Activated T-cell treated with anti-CD3 and anti-CD28 coated beads for 48 hours (primary cell): ENCODE measurements at places on chromosomes 7 and 10.

DNA sequence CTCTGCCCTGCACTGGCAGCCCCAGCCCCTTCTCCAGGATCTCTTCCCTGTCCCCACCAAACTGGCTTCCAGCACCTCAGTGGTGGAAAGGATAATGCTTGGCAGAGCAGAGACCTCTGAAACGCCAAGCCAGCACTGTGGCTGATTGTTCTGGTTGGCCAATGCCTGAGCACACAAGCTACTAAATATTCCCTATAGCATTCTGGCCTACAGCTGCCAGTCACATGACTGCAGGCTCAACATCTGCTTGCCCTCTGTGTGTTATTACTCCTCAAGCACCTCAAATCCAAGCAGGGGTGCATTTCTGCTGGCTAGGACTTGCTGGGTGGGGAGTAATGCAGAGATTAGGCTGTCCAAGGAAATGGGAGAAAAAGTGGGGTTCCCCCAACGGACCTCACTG, 6.1 kb downstream of the TBATA start:
- no peak for DNase-seq

- DNase-seq: no peak
Observed at GRCh38 chr7:11570922-11571550, 261.0 kb downstream of the THSD7A start.

GRCh38 chr7:93119191-93119905, 1.6 kb upstream of the SAMD9 start:
- DNase-seq: no peak

GRCh38 chr7:74467876-74468275, 14.2 kb downstream of the GTF2IRD1 start:
- DNase-seq: no peak

DNA sequence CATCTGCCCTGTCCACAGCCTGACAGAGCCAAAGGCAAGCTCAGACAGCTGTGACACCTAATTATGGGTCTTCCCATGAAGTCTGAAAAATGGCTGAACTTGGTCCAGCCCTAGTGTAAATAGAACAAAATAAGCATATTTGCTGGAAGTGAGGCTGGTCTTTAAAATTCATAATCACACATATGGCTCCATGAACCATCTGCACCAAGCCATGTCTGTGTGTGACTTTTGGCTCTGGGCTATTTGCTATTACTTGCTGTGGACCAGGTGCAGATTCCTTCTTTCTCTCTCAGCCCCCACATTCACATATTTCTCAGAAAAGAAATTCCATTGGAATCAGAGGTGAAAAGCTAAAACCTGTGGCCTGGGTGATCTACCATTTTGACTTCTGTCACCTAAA, 175.9 kb downstream of the PDE1C start:
- DNase-seq: no peak

- no peak for DNase-seq
Observed at GRCh38 chr10:61063034-61063433, 119.0 kb upstream of the RHOBTB1 start.

DNA sequence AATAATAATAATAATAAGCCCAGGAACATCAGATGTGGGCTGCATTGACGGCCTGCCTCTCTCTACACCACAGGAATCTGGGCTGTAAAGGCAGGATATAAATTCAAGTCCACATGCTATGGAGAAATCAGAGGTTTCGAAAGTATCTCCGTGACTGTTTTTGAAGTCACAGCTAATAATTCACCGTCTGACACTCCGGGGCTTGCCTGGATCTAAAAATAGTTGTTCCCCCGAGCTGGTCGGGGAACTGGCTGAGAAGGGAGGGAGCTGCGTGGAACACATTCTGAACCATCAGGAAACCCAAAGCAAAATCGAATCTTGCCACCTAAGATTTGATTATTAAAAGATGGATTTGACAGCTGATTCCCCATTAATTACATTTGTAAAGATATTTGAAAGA, 35.4 kb downstream of the KLF6 start:
- DNase-seq: no peak

DNA sequence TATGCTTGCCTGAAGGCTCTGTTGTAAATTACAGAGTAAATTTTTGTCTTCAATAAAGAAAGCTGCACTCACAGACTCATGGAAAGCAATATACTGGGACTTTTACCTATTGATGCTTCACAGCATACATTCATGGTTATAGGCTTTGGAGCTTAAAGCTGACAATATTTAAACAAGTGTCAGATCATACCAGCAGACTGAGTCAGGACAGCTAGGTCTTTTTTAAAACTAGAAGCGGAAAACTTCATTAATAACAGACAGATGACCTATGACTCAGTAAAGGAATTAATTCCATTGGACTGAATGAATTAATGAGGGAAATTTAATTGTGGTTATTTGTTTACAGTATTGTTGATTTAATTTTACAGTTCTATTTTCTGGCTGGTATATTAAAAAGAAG, 165.8 kb upstream of the DGKB start:
- no peak for DNase-seq

DNA sequence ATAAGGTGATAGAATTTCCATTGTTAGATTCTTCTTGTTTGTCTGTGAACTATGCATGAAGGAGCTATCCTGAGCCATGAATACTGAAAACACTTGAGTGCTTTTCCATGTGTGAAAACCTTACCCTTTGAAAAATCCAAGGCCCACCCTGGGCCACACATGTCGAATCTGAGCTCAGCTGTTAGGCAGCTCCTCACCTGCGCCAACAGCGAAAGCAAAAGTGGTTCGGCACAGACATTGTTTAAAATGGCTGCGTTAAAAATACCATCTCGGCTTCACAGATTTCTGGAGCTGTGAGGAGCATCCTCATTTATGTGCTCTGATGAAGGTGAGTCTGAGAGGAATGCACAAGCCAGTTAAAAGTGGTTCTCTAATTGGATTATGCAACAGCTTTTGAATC, 137.7 kb downstream of the NEUROD6 start:
- DNase-seq: no peak

DNA sequence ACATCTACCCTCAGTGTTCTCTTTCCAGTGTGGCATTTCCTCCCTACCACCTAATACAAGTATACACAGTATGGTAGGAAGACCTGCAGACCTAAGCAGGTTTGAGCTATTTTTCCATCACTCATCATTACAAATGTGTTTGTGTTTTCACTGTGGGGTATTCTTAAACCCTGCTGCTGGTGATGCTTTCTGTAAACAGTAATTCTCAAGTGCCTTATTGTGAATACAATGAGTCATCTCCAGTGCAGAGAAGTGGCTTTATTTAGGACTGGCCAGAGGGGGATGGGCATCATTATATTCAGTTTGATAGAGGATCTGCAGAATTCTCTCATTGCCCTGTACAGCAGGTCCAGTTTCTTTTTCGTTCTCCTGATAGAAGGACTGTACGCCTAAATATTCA, 63.7 kb downstream of the GRM8 start:
- no peak for DNase-seq

DNA sequence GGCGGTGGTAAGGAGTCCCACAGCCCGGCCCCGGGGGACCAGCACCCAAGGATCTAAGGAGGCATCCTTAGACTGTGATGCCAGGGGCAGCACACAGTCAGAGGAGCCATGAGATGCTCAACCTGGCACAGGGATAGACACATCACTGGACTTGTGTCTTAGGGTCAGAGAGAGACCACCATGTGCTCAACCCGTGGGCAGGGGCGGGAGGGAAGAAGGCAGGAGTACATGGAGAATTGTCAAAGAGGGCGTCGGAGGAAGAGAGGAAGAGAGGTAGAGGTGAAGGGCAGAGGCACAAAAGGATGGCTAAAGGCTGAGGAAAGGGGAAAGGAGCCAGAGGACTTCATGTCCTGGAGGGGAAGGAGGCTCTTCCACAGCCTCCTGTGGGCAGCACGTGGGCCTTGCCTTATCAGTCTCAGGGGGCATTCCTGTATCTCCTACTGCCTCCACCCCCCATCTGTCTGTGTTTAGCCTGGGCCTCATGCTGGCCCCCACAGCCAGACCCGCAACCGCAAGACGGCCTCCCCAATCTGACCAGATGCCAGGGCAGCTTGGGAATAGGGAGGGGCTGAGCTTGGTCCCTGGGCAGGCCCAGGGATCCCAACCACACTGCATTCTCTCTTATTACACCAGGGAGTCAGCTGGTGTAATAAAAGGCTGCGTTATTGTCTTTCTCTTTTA, 2.2 kb downstream of the ADCY1 start:
- no peak for DNase-seq

GRCh38 chr10:119665901-119666708, 14.9 kb downstream of the BAG3 start:
- no peak for DNase-seq

- no peak for DNase-seq
Observed at GRCh38 chr7:6536262-6537260, 14.7 kb downstream of the GRID2IP start.

DNA sequence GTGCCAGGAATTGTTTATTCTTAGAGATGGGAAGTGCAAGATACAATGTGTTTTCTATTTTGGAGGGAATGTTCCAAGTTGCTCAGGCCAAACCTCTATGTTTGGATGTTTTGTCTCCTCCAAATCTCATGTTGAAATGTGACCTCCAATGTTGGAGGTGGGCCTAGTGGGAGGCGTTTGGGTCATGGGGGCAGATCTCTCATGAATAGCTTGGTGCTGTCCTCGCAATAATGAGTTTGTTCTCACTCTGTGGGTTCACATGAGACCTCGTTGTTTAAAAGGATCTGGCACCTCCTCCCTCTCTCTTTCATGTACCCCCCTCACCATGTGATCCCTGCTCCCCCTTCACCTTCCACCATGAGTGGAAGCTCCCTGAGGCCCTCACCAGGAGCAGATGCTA, 8.3 kb upstream of the GDF10 start:
- DNase-seq: no peak

GRCh38 chr7:16710651-16711050, 42.9 kb upstream of the TSPAN13 start:
- DNase-seq: no peak

DNA sequence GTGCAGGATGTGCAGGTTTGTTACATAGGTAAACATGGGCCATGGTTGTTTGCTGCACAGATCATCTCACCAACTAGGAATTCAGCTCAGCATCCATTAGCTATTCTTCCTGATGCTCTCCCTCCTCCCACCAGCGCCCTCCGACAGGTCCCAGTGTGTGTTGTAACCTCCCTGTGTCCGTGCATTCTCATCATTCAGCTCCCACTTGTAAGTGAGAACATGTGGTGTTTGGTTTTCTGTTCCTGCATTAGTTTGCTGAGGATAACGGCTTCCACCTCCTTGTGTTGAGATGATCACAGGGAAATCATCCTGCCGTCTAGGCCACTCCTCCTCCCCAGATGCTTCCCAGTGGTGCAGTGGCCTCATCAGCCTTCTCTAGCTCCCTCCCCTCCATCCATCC, 261.6 kb upstream of the GALNT17 start:
- DNase-seq: no peak

- no peak for DNase-seq
Observed at GRCh38 chr7:23383225-23383624, 84.1 kb downstream of the MALSU1 start.

DNA sequence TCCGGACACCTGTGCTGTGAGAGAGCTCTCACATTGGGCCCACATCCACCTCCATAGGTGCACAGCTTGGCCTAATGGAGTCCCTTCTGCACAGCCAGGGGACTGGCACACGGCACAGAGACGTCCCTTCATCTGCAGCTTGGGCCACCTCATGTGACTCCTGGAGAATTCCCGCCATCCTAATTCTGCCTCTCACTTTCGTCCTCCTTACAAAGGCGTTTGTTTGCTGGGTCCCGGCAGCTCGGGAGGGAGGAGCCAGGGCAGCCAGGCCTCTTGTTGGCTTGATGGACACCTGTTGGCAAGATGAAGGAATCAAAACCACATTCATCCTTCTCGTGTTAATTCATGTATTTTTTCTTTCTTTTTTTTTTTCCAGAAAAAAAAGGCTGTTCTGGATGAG, 30.7 kb upstream of the TTYH3 start:
- no peak for DNase-seq

GRCh38 chr7:118731854-118732253, 507.4 kb downstream of the ANKRD7 start:
- DNase-seq: no peak

- DNase-seq: no peak
Observed at GRCh38 chr10:120978589-120979252, 127.6 kb downstream of the WDR11 start.

- DNase-seq: no peak
Observed at GRCh38 chr7:28123752-28124151, 56.8 kb downstream of the JAZF1 start.

DNA sequence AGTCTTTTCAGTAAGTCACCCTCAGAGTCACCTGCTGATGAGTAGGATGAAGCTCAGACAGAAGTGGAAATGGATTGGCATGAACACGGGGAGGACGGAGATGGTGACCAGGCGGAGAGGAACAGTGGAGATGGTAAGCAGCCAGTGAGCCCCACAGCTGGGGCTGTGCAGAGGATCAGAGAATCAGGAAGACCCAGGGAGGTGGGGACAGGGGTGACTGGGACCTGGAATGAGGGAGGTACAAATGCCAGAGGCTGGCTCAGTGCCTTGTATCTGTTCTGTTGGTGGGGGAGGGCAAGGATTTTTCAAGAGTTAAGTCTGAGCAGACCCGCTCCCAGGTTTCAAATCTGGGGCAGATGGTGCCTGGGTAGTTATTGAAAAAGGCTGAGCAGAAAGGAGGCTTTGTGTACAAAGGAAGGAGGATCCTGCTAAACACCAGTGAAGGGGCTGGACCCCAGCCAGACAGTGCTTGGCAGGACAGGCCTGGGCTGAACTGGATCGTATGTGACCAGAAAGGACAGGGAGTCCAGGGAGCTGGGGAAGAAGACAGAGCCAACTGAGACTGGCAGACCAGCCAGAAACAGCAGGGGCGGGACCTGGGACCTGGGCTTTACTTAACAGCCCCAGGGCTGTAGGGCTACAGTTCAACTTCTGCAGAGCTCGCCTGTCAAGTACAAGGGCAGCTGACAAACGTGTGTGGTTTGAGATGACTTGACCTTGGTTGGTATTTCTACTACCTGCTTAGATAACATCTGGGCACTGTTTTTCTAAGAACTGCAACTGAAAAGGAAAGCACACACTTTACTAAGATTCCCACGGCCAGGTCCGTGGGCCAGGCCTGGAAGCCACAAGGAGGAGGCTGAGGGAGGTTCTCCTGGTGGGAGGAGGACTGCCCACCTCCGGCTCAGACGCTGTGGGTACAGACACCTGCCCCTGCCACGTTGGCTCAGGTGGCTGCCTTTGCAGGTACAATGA, 13.2 kb upstream of the FRMPD2 start:
- no peak for DNase-seq

DNA sequence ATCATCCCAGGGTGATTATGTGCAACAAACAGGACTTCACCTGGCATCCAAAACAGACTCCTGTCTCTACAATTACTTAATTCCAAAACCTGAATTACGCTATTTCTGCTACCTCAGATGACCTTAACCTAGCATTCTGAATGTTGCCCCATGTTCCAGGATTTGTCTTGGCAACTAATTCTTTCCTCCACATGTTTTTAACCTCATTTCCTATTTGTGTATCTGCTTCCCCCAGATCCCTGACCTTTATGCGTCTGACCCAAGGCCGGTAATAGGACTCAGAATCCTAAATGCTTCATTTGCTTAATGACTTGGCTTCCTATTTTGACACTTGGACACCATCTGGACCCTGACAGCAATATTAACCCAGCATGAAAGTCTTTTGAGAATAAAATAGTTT, 8.7 kb upstream of the ING3 start:
- no peak for DNase-seq

GRCh38 chr10:75355706-75356105, 45.9 kb downstream of the ZNF503 start:
- DNase-seq: no peak

GRCh38 chr10:53664282-53665019, 891.9 kb upstream of the MBL2 start:
- no peak for DNase-seq
